Uterus (tissue), 4 donors: ENCODE measurements at places on chromosomes 11 and 22. TPM values are rescaled to one million over a fixed set of nuclear protein-coding genes. Genes with fewer than 3 reads are reported as not detected.

DNA sequence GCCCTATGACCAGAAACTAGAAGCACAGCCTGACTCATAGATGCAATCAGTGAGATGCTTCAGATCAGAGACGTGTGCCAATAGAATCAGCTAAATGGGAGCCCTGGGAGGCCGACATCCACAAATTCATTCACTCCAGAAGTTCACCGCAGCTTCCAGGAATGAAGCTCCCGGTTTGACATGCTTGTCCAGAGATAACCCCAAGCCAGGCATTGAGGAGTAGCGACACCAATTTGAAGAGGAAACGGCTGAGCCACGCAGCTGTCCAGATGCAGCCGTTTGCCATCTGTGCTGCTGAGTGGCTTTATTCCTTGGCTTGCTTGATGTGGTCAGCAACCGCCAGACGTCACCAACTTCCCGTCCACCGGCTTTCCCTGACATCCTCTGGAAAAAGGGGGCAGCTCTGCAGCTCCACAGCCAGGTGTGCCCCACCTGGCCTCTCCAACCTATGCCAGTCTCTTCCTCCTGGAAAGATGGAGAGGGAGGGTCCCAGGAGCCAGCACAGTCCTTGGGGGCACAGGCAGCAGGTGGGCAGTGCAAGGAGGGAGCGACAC is 123.9 kb upstream of the OPCML start:
- no peak for DNase-seq

- no peak for DNase-seq
Measured at GRCh38 chr11:85779956-85780640, 30.8 kb downstream of the SYTL2 start.

DNA sequence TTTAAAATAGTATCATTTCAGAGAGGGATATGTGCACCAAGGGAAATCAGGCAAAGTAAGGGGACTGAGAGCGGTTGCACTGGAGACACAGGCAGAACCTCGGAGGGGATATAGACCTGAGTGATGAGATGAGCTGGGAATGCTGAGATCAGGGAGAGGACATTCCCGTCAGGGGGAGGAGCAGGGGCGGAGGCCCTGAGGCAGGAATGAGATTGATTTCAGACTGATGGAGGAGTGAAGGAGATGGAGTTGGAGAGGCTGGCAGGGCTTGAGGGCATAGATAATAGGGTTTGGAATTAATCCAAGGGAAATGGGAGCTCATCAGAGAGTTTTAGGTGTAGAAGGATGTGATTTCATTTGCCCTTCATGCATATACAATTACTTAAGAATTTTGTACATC is 13.2 kb downstream of the CD6 start:
- no peak for DNase-seq

GRCh38 chr11:27293515-27294417 is 69.2 kb downstream of the CCDC34 start:
- DNase-seq = no peak

GRCh38 chr11:13358596-13359270 is 81.1 kb downstream of the BMAL1 start:
- DNase-seq = no peak

DNA sequence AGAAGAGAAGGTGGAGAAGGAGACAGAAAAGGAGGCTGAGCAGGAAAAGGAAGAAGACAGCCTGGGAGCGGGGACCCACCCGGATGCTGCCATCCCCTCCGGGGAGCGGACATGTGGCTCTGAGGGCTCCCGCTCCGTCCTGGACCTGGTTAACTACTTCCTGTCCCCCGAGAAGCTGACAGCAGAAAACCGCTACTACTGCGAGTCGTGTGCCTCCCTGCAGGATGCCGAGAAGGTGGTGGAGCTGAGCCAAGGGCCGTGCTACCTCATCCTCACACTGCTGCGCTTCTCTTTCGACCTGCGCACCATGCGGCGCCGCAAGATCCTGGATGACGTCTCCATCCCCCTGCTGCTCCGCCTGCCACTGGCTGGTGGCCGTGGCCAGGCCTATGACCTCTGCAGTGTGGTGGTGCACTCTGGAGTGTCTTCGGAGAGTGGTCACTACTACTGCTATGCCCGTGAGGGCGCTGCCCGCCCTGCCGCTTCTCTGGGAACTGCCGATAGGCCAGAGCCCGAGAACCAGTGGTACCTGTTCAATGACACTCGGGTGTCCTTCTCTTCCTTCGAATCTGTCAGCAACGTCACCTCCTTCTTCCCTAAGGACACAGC is 21.4 kb downstream of the USP35 start:
- no peak for DNase-seq

GRCh38 chr11:46555267-46556054 is 38.4 kb downstream of the AMBRA1 start:
- no peak for DNase-seq

- no peak for DNase-seq
Measured at GRCh38 chr22:48794906-48795305, 1032.8 kb downstream of the BRD1 start.

GRCh38 chr11:131522851-131523250 is 152.4 kb downstream of the NTM start:
- DNase-seq = no peak

DNA sequence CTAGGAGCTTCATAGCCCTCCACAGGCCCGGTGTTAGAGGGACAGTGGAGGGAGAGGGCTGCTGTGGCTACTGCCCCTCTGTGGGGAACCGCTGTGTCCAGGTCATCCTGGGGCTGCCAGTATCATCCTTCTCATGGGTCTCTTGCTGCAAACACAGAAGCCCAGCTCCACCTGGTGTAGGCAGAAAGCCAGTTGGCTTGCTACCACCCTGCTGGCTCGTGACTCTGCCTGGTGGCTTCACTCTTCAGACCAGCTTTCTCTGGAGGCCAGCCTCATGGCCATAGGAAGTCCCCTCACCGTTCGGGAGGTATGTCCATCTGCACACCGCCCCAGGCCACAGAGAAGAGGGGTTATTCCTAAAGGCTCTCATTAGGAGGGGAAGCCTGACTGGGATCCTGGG is 19.4 kb upstream of the SUSD2 start:
- DNase-seq = no peak

DNA sequence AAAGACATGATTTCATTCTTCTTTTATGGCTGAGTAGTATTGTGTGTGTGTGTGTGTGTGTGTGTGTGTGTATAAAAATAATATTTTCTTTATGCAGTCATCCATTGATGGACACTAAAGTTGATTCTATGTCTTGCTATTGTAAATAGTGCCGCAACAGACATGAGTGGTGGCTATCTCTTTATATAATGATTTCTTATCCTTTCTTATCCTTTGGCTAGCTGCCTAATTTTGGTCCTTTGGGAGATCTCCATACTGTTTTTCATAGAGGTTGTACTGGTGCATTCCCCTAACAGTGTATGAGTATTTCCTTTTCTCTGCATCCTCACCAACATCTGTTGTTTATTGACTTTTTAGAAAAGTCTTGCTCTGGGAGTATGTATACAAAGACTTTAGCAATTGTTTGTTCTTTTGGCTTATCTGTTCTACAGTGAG is 107.0 kb downstream of the STIM1 start:
- DNase-seq = no peak

DNA sequence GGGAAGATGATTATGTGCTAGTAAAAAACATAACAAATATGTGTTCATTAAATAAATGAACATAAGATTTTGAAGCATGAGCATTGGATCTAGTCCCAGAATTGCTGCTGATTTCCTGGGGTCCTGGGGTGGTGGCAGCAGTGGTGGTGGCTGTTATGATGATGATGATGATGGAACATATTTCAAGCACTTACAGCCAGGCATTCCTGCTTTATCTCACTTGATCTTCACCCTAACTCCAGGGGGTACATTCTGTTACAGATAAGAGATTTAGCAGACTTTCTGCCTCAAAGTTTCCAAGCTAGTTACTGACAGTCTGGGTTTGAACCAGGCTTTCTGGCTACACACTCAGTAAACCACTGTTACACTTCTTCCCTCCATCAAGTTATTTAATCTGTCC is 5.2 kb downstream of the TRAPPC4 start:
- no peak for DNase-seq

The NAALAD2 gene
- total RNA-seq = 74.8 TPM

The LARGE2 gene
- total RNA-seq = 2.4 TPM

The GLB1L3 gene
- 7.2 TPM for total RNA-seq

The OR51B5 gene
- total RNA-seq = 0.85 TPM

The TMPRSS13 gene
- 0.51 TPM for total RNA-seq

The TUBA8 gene
- 14.6 TPM for total RNA-seq
